NCI-H2107 (cell line): ENCODE measurements at places on chromosomes 4 and X.

DNA sequence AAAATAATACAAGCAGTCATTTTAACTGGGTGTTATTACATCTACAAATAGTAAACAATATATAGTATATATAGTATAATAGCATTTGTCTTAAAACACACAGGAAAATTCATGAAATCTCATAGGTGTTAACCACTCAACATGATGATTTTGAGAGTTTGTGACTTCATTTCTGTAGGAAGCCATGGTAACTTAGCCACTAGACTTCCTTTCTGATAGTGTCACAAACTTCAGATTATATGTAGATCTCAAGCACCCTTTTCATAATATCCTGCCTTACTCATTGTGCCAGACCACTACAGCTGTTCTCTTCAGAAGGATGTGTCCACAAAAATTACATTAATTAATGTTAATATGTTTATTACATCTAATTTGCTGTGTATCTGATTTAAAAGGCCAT, 1250.6 kb downstream of the ADGRL3 start:
- no peak for DNase-seq

DNA sequence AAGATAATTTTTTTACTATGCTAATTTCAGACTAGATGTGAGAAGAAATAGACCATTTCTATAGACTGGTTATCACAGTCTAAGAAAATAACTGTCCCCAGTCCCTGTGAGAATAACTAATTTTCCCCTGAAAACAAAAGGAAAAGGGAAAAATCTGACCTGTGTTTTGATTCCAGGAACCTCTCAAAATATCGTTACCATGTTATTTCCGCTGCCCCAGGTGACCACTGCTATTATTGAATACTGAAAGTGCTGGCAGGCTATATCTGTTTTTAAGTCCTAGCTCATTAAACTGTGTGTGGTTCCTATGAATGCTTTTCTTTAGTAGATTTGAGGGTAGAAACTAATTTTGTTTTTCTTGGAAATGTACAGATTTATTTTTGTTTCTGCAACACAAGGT, 83.6 kb downstream of the GAB1 start:
- no peak for DNase-seq

- DNase-seq, result no peak
Measured at GRCh38 chrX:28719620-28720019, 132.4 kb downstream of the IL1RAPL1 start.

DNA sequence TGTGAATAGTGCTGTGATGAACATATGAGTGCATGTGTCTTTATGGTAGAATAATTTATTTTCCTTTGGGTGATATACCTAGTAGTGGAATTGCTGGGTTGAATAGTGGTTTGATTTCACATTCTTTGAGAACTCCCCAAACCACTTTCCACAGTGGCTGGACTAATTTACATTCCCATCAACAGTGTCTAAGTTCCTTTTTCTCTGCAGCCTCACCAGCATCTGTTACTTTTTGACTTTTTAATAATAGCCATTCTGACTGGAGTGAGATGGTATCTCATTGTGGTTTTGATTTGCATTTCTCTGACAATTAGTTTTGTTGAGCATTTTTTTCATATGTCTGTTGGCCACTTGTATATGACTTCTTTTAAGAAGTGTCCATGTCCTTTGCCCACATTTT, 29.1 kb downstream of the JADE3 start:
- no peak for DNase-seq

DNA sequence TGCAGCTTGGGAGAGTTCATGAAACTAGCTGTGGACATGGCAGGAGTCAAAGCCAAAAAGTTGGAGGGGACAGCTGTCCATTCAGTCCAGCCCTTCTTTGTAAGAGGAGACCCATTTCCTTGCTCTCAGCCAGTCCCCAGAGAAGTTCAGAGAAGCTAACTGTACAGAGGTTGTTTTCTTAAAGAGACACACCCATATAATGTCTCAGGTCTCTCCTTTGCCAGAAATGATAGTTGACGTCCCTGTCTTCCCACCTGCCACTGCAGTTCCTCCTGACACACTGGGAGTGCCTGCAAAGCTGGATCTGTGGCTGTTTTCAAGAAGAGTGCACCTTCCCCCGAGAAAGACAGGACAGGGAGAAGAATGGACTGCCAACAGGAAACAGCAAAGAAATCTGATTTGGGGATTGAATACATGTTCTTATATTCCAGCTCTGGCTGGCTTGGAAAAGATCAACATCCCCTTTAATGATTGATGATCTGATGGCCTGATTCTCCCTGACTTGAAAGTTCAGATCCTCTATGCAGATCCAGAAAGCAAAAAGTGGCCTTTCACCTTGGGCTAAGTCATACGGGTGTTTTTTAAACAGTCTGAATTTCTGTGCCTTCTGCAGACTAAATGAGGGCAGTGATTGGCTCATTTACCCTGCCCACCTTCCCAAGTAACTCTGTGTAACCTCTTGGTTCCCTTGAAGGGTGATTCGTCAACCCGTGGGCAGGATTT, 87.2 kb downstream of the MAOA start:
- no peak for DNase-seq

DNA sequence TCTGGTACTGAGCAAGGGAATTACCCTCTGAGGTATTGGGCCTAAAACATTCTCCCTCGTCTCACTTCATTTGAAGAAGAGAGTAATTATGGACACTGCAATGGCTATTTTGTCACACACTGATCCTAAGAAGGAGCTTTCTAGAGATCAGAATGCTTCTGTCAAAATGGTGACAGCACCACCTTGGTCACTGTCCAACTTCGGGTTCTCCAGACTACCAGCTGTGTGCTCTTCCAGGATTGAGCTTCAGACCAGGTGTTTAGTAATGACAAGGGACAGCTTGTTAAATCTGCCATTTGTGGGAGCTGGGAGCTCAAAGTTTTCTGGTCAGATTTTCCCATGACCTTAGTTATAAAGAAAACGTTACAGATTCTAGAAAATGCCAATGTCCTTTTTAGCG, 105.4 kb downstream of the POLA1 start:
- DNase-seq, result no peak
